ENCODE measurements at places on chromosomes 5 and 9.

DNA sequence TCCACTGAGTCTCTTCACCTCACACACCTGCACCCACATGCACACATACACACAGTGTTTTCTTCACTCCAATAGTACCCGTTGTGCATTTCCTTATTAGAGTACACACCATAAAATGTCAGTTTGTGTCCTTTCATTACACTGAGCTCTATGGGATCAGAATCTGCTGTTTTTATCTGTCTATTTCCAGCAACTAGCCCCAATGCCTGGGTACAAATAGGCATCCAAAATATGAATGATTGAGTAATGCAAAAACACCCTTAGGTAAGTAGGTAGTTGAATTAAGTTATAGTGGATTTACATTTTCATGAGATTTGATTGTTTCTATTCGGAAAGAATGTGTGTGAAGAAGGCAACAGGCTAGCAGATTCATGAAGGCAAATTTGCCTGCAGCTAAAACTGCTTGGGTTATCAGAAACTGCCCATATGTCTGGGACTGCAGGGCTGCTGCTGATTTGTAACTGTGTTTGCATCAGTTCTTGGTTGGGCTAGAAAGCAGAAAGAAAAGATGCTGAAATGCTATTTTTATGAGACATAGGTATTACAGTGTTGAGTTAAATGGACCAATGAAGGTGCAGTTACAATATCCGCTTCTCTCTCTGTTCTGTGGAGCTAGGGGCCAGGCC is 26.9 kb downstream of the PPP3R2 start:
- no peak for DNase-seq

DNA sequence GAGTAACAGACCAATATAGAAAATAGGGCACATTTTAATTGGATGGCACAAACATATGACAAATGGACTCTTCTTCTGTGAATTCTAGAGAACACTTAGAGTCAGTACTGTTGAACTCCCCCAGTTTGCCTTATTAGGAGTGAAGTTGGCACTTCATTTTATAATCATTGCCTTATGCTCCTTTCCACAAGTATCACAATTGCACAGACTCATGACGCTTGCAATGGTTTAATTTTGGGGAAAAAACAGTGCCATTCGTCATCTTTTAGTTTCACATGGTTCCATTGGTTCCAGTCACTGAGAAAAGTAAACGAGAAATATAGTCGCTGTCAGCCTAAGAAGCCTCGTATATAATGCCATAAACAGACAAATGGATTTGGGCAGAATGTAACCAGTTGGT is 71.2 kb downstream of the LURAP1L start:
- no peak for DNase-seq

DNA sequence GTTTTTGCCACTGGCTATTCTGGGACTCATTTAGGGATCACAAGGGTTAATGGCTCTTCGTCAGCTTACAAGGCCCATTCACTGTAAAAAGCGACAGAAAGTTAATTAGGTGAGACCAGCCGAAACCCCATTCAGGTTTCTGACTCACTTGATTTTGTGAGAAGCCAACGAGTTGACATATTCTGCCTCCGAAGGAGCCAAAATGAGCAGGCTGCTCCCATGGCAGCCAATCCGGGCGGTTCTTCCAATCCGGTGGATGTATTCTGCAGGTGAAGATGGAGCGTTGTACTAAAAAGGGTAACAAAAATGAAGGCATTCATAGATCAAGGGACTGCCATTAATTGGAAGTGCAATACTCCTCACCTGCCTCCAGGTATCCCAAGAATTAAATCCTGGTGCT is 39.7 kb downstream of the DDX31 start:
- no peak for DNase-seq

- DNase-seq, result no peak
Observed at GRCh38 chr5:169416583-169417196, 115.8 kb upstream of the SLIT3 start.

DNA sequence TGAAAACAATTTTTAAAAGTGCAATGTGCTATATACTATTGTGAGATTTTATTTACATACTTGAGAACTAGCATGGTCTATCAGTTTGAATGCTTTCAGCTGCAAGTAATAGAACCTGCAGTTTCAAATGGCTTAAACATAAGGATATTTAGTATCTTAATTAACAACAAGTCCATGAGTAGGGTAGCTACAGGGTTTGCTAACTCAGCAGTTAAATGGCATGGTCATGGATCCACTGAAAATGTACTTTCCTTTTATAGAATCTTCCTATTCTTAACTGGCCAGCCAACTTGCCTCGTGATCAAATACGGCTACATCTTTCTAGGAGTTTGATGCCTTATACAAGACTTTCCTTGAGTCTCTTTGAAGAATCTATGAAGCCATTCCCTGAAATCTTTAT is 452.8 kb upstream of the SEMA6A start:
- DNase-seq, result no peak

GRCh38 chr5:62791059-62791458 is 212.4 kb downstream of the LRRC70 start:
- peak; percentile 49 for DNase-seq

DNA sequence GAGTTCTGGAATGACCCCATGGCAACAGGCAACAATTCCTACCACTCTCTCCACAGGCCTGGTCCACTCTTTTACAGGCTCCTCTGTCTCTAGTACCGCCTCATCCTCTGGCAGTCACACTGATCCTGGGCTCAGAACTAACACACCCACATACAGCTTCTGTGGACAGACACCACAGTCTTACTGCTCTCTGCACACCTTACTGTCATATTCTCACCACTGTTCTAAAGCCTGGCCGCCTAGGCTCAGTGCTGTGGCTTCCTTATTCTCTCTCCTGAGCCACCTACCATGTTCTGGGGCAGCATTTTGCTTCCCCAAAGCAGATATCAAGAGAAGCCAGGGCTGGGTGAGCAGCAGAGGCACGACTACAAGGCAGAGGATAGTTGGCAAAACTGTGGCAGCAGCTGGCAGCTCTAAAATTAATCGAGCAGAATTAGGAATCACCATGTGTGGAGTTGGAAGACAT is 14.8 kb downstream of the REEP5 start:
- no peak for DNase-seq

- DNase-seq, result no peak
Observed at GRCh38 chr5:54645882-54646355, 128.4 kb downstream of the SNX18 start.

DNA sequence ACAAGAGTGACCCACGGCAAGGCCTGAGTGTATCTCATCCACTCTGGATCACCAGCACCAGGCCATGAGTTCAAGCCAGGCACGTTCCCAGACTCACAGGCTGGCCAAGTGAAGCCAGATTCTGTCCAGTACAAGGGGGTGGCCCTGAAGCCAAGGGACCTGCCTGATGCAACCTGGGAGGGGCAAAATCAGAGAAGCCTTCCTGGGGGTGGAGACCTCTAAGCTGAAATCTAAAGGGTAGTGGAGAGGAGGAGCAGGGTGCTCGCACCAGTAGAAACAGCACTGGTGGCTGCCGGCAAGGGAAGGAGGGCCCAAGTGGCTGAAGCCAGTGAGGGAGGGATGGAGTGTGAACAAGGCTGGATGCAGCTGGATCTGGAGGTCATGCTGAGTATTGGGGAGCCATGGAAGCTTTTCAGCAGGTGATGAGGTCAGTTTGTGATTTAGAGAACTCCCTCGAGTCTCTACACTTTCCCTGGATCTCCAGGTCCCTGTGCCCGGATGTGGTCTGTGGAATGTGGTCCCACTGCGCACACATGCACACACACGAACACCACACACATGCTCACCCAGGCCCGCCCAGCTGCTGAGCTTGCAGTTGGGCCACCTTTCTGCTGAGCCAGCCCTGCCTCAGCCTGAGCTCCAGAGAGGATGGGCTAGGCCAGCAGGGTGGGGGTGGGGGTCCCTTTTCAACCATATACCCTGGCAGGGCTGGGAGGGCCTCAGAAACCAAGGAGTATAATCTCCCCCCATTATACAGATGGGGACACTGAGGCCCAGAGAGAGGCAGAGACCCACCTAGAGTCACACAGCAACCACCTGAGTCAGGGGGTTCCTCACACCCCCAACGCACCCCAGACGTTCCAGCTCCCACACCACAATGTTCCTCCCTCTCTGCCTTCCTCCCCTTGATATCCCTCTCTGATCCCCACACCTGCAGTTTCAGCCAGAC is 1.6 kb downstream of the PIP5KL1 start:
- no peak for DNase-seq

- DNase-seq, result peak; percentile 92
Observed at GRCh38 chr9:35518225-35518821, 28.4 kb downstream of the RUSC2 start.

- no peak for DNase-seq
Observed at GRCh38 chr9:35557320-35557719, 47.7 kb upstream of the TESK1 start.

DNA sequence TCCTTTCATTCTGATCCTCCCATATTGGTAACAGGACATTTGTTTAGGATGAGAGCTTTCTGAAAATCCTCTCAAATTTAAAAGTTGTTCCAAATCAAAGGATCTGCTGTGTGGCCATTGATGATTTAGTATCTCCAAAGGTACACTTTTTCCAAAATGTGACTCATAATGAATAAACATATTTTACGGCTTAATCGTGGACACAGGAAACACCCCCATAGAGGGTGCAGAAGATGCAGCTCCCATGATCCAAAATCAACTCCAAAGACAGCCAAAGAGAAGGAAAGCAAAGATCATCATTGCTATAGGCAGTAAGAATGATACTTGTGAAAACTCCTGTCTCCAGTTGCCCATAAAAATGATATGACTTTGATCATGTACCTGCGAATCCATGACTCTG is 239.7 kb downstream of the PIK3R1 start:
- DNase-seq, result no peak

GRCh38 chr9:106479679-106480078 is 383.3 kb upstream of the ZNF462 start:
- peak; percentile 7 for DNase-seq

- DNase-seq, result no peak
Observed at GRCh38 chr5:92676215-92677165, 904.5 kb downstream of the NR2F1-AS1 start.

- no peak for DNase-seq
Observed at GRCh38 chr5:132020568-132021339, 9.3 kb upstream of the ACSL6 start.

DNA sequence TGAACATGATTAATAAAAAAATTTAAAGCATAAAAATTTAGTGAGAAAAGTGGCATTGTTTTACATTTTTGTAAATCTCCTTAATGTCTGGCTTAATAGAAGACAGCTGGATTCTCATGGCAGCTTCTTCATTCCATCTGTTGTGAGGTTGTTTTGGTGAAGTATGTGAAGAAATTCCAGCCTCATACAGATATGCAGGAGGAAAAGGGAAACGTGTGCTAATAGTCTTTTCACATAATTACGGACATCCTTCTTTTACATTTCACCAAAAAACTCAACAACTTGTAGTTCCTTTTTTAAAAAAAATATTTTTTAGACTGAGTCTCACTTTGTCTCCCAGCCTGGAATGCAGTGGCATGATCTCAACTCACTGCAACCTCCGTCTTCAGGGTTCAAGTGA is 46.9 kb downstream of the HACD4 start:
- no peak for DNase-seq

GRCh38 chr5:141695627-141696215 is 13.7 kb upstream of the ARAP3 start:
- DNase-seq, result peak; percentile 79

Data from RKO (cell line).